ENCODE measurements at places on chromosomes 3 and 15. TPM values are rescaled to one million over a fixed set of nuclear protein-coding genes. Genes with fewer than 3 reads are reported as not detected.

Gene REC114
- total RNA-seq: not detected

Gene ABI3BP
- 108 TPM for total RNA-seq

Gene GOLGA8O
- total RNA-seq: 0.09 TPM

Gene GMNC
- total RNA-seq: not detected

Gene LRRN1
- 1.7 TPM for total RNA-seq

Gene TMEM40
- not detected for total RNA-seq

Gene TMEM266
- not detected for total RNA-seq

Gene SCN11A
- 0.25 TPM for total RNA-seq

Gene ZNF501
- 13.1 TPM for total RNA-seq

Gene CPN2
- not detected for total RNA-seq

Gene ITPKA
- total RNA-seq: 1.8 TPM

Gene SPINK8
- total RNA-seq: not detected

Gene FRMD5
- 16.3 TPM for total RNA-seq

Gene KNG1
- total RNA-seq: not detected

Gene APOD
- 2.9 TPM for total RNA-seq

Gene MAP3K13
- 13.0 TPM for total RNA-seq

Gene SLC24A5
- total RNA-seq: not detected

Gene CDHR4
- total RNA-seq: 0.09 TPM

Gene TTLL13
- 0.09 TPM for total RNA-seq

Gene CHST2
- total RNA-seq: 5.0 TPM

Gene VWA5B2
- 0.72 TPM for total RNA-seq

Gene CHST13
- not detected for total RNA-seq

Gene NLGN1
- 6.1 TPM for total RNA-seq

Gene ALPK3
- 0.18 TPM for total RNA-seq

Gene FMN1
- 9.2 TPM for total RNA-seq

Gene STRC
- total RNA-seq: not detected

Gene ZIC1
- total RNA-seq: not detected

Gene CX3CR1
- not detected for total RNA-seq
